ENCODE measurements at places on chromosomes 5 and 9.

- DNase-seq: no peak
Observed at GRCh38 chr9:125536167-125536772, 170.7 kb downstream of the MAPKAP1 start.

DNA sequence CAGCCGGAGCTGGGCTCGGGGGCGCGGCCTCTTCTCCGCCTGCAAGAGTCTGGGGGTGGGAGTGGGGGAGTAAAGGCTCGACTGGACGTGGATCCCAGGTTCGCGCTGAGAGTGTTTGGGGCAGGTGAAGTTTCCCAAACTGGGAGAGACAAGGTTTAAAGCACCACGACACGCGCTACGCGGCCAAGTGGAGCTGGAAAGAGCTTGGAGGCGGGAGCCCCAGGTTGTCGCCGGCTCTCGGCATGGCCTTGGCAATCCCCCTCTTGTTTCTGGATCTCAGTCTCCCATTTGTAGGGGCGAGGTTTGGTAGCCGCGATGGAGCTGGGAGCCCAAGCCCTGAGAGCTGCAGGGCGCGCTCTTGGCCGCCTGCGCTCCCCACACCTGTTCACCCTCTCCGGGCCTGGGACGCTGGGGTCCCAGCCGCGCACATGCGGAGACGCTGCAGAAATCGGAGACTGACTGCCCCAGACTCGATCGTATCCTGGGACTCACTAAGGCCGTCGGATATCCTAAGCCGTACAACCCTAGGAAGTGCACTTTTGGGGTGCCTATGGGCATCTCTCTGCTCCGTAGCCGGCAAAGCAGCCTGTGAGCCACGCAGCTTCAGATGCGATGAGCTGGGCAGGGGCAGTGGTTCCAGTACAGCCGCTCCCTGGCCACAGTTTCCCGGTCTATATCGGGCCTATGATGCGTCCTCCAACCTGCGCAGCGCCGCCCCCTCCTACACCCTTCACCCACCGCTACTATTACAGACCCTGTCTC lies 937 bp downstream of the TMOD1 start:
- DNase-seq: no peak

DNA sequence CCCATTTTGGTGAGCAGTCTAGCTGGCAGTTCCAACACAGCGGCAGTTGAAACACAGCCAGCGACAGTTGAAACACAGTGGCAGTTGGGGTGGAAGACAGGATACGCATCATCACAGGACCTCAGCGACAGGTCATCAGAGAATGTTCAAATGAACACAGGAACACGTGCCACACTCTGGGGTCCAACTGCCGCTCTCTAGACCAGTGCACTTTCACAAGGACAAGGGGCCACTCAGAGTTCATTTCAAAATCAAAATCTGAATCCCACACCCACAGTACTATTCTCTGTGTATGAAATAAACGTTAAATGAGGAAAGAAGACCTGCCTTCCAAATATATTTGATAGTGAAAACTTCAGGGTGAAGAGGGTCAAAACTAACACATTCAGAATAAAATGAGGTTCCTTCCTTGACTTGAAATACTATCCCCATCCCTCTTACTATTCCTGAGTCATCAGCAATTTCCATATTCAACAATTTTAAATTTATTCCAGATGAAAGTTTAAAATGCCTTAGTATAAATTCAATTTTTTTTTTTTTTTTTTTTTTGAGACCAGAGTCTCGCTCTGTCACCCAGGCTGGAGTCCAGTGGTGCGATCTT lies 53.0 kb upstream of the SIMC1 start:
- no peak for DNase-seq

- DNase-seq: no peak
Observed at GRCh38 chr9:132994410-132995120, 16.1 kb downstream of the GFI1B start.

DNA sequence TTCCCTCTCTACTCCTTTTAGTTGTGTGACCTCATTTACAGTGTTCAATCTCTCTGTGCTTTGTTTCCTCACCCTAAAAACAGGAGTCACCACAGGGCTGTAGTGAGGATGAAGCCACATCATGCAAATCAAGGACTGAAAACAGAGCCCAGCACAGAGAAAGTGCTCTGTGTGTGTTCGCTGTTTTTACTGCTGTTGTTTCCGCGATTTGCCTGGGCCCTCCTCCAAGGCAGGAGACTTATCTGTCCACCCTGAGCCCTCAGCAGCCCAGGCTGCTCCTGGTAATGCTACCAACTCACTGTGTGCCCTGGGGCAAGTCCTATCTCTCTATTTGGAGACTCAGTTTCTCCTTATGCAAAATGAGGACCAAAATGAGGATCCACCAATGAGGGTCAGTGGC lies 87.2 kb upstream of the NEURL1B start:
- no peak for DNase-seq

DNA sequence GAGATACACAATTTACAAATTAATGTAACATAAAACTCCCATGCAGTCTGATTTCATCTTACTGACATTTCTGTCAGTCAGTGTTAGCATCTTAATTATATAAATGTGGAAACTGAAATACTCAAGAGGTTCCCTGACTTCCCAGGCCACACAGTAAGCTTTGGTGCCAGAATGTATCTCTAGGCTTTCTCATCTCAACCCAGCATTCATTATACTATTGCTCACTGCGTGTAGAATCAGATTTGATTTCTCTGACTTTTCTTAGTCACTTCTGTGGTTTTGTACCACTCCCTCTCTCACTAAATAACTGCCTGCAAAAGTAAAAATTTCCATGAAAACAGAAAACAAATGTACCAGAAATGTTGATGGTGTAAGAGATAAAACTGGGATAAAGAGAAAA lies 31.7 kb upstream of the CDKN2B start:
- no peak for DNase-seq

- DNase-seq: no peak
Observed at GRCh38 chr9:86721226-86721781, 226.0 kb downstream of the GAS1 start.

- DNase-seq: no peak
Observed at GRCh38 chr9:105431424-105432246, 16.2 kb upstream of the FSD1L start.

DNA sequence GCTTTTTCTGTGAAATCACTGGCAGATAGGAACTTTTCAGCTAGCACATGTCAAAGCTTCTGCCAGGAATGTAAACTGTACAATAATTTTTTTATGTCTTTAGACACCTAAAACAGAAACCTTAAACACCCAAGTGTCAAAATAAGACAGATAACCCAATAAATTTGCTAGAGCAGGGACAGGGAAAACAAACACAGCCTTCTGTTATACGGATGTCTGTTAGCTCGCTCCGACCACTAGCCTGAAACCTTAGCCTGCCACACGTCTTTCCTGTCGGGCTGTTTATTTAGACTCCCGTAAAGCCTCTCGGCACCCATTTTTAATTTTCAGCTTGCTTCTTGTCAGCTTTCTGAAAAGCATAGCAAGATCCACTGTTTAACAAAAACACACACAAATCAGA lies 355.4 kb upstream of the SLC24A2 start:
- no peak for DNase-seq

- DNase-seq: no peak
Observed at GRCh38 chr5:11420969-11421368, 483.3 kb downstream of the CTNND2 start.

- DNase-seq: peak; percentile 83
Observed at GRCh38 chr5:35617435-35618303, at the start of gene SPEF2. Gene SPEF2, plus strand, starts transcription at chr5:35617863. Its CDS starts 135 bp downstream, at chr5:35617998.

GRCh38 chr9:69066955-69067354 lies 31.4 kb downstream of the FXN start:
- DNase-seq: no peak

DNA sequence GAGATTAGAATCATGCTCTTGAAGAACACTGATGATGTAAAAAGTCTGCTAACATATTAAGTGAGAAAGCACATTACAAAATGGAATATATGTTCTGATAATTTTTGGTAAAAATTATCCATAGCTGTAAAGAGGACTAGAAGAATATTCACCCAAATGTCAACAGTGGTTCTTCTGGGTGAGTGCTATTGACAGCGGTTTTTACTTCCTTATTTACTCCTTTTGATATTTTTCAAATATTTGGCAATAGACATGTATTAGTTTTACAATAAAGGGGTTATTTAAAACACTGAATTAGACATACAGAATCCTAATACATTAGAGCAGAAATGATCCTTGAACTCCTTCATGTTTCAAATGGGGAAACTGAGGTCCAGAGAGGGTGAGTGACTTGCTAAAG lies 26.9 kb upstream of the MEGF9 start:
- no peak for DNase-seq

DNA sequence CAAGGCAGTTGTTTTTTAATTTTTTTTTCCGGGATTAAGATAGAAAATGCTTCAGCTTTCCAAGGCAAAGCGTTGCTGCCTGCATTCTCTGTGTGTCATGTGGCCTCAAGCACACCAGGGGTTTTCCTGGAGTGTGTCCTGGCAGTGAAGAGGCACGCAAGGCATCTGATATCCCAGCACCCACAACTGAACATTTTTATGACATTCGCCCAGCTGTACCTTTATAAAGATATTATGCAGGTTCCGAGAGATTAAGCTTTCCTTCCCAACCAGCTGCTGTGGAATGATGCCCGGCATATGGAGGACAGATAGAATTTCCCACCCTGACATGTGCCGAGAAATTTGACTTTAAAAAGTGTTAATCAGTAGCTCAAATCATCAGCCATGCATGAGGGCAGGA lies 205.6 kb downstream of the GADD45G start:
- DNase-seq: no peak

DNA sequence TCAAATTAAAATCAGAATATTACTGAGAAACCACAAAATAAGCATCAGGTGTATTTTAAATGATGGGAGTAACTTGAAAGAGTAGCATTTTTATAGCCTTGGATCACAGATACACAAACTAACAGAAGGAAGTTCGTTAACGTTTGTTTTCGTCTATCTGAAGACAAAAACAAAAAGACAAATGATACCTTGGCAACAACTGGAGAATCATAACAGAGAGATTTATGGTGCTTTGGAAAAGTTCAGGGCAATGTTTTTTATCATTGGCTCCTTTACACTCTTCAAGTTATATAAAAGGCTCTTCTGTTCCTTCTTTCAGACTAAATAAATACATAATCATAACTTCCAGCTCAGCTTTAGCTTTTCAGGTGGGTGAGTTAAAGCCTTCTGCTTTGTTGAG lies 128.1 kb upstream of the VLDLR start:
- DNase-seq: no peak

- no peak for DNase-seq
Observed at GRCh38 chr9:14156046-14156445, 157.9 kb downstream of the NFIB start.

DNA sequence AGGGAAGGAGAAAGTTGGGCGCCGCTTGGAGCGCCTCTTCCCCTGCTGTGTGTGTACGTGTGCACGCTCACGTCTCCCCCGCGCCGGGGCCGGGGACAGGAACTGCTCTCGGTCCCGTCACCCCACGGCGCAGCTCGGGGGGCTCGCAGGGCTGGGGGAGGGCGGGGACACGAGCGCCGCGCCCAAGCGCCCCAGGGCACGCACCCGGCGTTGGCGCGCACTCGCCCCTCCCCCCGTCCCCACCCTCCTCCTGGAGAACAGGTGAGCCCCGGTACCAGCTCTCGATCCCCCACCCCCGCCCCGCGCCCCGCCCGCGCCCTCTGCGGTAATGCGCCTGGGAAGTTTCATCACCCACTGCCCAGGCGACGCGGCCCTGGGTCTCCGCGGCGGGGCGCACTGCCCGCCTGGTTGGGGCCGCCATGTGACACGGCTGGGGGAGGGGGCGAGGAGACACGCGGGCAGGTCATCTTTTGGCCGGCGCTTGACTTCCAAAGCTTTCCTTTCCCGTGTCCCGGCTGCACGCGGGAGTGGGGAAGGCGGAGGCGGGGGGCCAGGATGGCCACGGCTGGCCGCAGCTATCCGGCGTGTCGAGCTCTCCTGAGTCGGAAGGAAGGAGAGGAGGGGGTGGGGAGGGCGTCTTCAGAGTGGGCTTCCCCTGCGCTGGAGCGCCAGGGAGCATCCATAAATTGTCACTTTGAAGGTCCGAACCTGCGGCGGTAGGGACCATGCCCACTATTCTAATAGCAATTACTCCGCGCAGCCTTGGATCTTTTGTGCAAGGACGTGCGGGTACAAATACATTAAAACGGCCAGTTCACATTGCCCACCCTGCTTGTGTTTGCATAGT lies 1.5 kb upstream of the STC2 start:
- no peak for DNase-seq

DNA sequence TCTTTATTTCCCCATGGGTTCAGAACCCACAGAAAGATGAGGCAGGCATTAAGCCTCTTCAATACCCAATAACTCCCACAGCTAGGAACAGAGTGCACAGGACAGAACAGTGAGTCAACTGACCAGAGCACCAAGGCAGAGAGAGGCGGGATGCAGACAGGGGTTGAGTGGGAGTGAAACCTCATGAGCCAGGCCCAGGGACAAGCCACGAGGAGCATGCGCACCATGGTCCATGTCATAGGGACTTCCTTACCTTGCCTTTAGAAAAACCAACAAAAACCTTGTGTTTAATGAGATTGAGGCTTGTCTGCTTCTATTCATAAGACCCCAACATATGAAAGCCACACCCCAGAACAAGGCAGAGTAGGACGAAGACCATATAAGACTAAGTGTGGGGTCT lies 330.6 kb downstream of the DEPDC1B start:
- no peak for DNase-seq

- no peak for DNase-seq
Observed at GRCh38 chr5:96381526-96381925, 51.5 kb downstream of the PCSK1 start.

DNA sequence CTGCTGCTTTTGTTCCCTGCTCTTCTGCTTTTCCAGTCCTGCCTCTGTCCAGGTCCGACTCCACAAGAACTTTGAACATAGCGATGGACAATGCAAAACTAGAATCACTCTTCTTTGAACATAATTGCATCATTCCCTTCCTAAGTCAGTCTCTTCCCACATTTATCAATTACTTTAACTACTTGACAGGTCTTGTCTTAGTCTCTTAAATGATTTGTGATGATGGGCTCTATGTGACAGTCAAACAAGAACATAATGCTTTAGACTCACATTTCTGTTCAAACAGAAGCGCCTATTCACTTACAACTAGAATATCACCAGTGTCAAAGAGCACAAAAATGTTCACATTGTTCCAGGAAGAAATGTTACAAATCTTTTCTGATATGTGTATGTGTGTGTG lies 278.1 kb downstream of the SH3GL2 start:
- DNase-seq: no peak

GRCh38 chr5:174306345-174307030 lies 261.0 kb downstream of the NSG2 start:
- no peak for DNase-seq

DNA sequence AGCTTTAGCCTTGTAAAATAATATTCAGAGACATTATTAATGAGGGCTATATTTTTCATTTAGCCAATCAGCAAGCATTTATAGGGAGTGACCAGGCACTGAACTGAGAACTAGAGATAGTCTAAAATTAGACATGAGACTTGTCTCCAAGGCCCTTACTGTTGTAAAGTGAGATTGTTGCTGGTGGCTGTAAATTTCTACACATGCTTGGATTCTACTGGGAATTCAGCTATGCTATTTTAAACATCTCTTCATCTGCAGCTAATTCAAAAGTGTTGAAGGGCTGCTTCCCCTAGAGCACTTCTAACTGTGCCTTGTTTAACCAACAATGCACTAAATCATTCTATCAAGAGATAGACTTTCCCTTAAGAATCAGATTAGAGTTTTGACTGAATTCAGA lies 67.4 kb downstream of the CHSY3 start:
- no peak for DNase-seq

GRCh38 chr5:96538808-96539250 lies 105.8 kb upstream of the PCSK1 start:
- DNase-seq: no peak

Measured in right renal cortex interstitium (tissue), 3 donors.